ENCODE measurements at places on chromosomes 4 and X.
A peak's percentile ranks its signal among the peaks of the same experiment; 100 is the strongest.

GRCh38 chrX:78693536-78693935 is 34.4 kb upstream of the RTL3 start:
- DNase-seq = no peak

DNA sequence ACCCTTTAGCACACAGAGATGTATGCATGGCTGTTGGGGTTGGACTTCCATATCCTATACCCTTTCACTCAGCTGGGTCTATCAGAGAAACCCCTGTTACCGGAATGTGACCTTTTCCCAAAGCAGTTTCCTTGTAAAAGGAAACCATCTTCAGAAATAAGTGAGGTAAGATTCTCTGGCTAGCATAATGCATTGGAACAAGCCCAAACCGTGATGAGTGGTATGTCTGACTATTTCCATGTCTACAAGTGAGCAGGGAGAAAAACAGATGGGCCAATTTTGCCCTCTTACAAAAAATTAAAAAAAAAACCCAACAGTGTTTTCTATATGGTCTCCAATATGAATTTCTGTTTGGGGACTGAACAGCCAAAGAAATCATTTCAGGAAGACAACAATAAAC is 283.9 kb downstream of the SMARCA1 start:
- no peak for DNase-seq

GRCh38 chr4:26779224-26779623 is 81.4 kb upstream of the STIM2 start:
- DNase-seq = no peak

DNA sequence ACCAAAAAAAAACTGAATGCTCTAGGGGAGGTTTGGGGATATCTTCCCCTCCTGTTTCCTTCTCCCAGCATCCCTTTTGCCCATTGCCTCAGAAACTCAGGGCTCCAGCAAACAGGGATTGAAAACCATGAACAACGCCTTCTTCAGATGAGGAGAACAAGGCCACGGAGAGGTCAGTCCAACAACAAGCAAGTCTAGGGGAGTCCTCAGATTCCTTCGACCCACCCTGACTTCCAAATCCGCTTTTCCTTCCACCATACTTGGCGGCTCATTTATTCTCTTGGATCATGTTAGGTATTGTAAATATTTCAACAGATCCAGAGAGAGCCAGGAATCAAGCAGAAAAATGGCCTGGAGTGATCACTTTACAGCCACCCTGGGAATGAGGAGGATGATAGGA is 21.9 kb downstream of the REELD1 start:
- no peak for DNase-seq

- peak; percentile 74 for DNase-seq
Observed at GRCh38 chr4:183788308-183788905, 116.7 kb upstream of the STOX2 start.

- DNase-seq = no peak
Observed at GRCh38 chrX:96405842-96406241, 278.8 kb upstream of the DIAPH2 start.

- DNase-seq = no peak
Observed at GRCh38 chr4:83748711-83749110, 212.8 kb downstream of the GPAT3 start.

GRCh38 chr4:137700751-137701150 is 168.5 kb upstream of the PCDH18 start:
- DNase-seq = peak; percentile 82

DNA sequence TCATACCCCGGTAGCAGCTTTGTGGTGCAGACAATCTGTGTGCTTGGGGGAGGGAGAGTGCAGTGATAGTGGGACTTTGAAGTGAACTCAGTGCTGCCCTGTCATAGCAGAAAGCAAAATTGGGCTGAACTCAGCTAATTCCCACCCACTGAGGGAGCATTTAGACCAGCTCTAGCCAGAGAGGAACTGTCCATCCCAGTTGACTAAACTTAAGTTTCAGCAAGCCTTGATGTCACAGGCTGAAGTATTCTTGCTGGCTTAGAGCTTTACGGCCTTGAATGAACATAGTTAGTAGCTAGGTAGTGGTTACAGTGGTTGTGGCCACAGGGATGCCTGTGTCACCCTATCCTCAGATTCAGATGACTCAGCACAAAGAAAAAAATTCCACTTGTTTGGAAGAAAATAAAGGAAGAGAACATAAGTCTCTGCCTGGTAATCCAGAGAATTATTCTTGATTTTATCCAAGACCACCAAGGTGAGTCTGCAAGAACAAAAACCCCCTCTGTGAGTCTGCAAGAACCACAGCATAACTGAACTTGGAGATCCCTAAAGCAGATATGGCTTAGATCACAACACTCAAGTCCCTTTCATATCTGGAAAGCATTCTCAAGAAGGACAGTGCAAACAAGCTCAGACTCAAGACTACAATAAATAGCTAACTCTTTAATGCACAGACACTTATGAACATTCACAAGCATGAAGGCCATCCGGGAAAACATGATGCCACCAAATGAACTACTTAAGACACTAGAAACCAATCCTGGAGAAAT is 39.4 kb downstream of the ADH7 start:
- DNase-seq = no peak

DNA sequence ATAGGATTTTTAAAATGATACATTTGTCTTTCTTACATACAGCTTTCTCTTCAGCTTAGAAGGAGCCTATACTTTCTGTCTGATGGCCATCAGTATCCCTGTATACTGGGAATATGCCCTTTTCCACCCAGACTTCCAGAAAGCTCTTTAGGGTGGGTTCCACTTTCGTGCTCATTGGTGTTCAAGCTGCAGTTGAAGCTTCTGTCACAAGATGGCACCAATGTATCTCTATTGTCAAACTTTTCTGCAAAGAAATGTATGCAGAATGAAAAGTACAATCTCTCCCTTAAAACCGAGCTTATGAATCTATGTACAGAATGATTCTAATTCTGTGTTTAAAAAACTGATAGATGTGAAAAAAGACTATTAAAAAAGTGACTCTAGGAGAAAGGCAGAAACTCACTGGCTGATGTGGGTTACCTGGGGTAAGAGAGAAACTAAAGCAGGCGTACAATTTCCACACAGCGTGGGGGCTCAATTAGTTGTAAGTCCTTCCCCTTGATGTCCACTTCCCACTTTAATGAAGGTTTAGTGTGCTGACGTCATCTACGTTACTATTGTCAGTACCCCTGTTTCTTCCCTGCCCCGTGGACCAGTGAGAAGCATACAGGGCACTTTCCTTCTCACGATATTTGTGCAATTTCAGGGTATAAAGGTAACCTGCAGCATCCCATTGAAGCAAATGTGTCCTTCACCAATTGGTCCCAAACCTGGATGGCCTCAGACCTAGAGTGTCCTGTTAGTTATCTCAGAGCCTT is 57.3 kb upstream of the TCEAL2 start:
- peak; percentile 30 for DNase-seq

DNA sequence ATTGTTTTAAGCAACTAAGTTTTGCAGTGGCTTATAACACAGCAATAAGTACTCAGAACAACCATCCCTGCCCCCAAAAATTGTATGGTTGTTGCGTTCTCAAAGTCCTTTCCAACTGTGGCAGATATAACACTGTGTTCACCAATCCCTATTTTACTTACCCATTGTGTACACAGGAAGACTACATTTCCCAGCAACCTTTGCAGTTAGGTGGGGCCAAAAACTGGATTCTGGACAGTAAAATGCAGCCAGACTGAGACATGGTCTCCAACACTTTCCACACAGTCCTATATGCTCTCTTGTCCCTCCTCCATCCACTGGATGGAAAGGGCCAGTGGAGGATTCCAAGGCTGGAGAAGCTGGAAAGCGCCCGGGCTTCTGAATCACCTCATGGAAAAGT is 523.6 kb downstream of the BCOR start:
- no peak for DNase-seq

- no peak for DNase-seq
Observed at GRCh38 chr4:141331534-141332358, 111.1 kb downstream of the ZNF330 start.

- no peak for DNase-seq
Observed at GRCh38 chr4:176185051-176185450, 10.3 kb downstream of the SPATA4 start.

- peak; percentile 32 for DNase-seq
Observed at GRCh38 chr4:173490256-173490655, 39.8 kb downstream of the HAND2 start.

DNA sequence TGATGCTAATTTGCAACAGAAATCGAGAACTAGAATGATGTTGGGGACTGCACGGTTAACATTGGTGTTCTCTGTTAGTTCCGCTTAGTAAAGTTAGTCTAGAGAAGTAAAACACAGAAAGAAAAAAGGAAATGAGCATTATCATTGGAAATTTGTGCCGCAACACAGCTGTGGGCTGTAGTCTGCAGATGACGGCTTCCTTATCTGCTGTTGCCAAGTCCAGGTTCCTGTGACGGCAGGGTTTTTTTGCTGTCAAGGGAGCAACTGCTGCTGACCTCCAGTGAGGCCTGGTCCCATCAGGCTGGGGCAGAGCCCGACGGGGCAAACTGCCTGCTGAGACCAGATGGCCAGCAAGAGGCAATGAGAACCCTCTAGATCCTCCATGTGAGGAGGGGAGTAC is 38.9 kb upstream of the PHEX start:
- DNase-seq = peak; percentile 80

GRCh38 chrX:35166023-35166422 is 223.4 kb downstream of the FAM47B start:
- DNase-seq = no peak

GRCh38 chrX:44035571-44035970 is 62.4 kb upstream of the NDP start:
- no peak for DNase-seq

DNA sequence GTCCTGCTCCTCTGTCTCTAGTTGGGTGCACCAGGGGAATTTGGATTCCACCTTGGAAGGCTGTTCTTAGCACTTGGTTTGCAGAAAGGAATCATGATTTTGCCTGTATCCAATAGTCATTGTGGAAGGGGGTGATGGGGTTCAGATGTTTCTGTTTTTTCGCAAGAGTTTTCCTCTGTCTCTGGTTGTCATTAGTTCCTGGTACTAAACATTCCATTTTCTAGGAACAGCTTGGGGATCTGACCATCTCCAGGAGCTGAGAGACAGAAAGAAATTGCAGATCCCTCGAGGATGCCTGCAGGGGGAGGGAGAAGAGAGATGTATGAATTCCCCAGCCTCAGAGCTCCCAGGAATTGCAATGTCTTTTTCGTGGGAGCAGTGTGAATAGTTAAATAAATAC is 70.9 kb downstream of the CYTL1 start:
- DNase-seq = no peak

DNA sequence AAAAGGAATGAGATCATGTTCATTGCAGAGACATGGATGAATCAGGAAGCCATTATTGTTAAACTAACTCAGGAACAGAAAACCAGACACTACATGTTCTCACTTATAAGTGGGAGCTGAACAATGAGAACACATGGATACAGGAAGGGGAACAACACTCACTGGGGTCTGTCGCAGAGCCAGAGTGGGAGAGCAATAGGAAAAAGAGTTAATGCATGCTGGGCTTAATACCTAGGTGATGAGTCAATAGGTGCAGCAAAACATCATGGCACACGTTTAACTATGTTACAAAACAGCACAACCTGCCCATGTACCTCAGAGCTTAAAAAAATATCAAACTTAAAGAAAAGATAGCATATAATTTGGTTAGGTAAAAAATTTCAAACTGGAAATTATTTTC is 281.4 kb downstream of the PABPC4L start:
- DNase-seq = no peak

- DNase-seq = no peak
Observed at GRCh38 chr4:48311896-48312295, 29.4 kb upstream of the SLAIN2 start.

DNA sequence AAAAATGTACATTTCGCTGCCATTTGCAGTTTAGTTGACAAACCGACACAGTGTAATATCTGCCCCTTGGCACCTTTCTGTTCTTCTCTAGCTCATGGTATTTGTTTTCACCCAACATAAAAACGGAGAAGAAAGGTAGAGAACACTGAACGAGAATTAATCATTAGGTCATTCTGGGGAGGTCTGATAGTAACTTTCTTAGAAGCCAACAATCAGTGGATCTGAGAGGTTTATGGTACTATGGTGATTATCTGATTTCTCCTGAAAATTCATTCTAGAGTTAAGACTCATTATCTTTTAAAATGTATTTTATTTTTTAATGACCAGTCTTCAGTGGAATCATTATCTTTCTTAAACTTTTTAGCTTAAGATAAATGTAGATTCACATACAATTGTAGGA is 8.5 kb downstream of the RAPGEF2 start:
- DNase-seq = no peak

DNA sequence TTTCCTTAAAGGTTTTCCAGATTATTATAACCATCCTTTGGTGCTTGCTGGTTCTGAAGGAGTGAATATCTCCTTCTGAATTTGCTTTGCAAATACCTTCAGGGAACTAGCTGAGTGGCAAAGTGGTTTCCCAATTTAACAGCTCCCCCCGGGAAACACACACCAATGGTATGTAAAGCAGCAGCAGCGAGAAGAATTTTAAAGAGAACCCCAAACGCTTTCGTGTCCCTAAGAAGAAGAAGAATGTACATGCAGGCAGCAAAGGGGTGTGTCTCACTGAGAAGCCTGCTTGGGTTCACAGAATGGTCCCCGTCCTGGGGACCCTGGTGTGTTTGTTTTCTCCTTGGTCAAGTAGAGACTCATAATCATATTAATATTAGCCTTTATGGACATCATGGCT is 4.2 kb upstream of the AKAP17A start:
- DNase-seq = no peak

- peak; percentile 38 for DNase-seq
Observed at GRCh38 chr4:165325732-165326512, 1.5 kb upstream of the MSMO1 start.

GRCh38 chr4:170581322-170581721 is 491.6 kb upstream of the AADAT start:
- DNase-seq = no peak

DNA sequence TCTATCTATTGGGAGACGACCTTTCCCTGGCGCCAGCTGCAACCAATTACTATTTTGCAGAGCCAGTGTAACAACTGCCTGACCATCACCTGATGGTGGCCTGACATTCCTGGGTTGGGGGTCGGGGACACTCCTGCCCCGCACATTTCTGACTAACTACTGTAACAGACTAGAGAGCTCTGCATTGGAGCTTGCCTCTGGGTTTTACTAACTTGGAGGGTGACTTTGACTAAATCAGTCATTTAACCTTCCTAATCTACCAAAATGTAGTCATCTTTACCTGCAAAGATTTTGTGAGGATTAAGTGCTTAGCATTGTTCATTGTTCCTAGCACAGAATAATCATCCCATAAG is 37.5 kb upstream of the ABCG2 start:
- DNase-seq = no peak
